ENCODE measurements at places on chromosomes 4 and X. TPM values are rescaled to one million over a fixed set of nuclear protein-coding genes. Genes with fewer than 3 reads are reported as not detected.

- H3K36me3 ChIP-seq = no peaks in the 10 kb centered on the region
- no peak for DNase-seq
- H3K27ac ChIP-seq = no peak overlapping the region
- H3K4me1 ChIP-seq = no peaks in the 10 kb centered on the region
- no peaks in the 10 kb centered on the region for H3K27me3 ChIP-seq
Measured at GRCh38 chrX:11462136-11462535, 168.9 kb downstream of the AMELX start.

The AKAP4 gene
- total RNA-seq = not detected

DNA sequence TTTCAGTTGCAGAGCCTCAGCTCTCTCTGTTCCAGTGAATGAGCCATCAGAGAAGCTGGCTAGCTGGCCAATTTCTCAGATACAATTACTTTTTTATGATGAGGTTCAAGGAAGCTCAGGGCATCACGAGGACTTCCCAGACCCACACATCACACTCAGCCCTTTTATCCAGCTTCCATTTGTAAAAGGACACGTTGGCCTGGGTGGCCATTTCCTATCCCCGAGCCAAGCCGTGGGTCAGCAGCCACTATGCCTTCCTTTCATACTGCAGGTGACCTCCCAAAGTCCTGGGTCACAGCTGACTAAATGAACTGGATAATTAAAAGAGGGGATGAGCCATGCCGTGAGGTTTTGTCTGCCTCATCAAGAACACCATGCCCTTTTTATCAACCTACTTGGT lies 236.9 kb upstream of the PPARGC1A start:
- H3K4me1 ChIP-seq = no peaks in the 10 kb centered on the region
- no peak overlapping the region for H3K27ac ChIP-seq
- no peak overlapping the region for H3K4me3 ChIP-seq
- H3K27me3 ChIP-seq = no peaks in the 10 kb centered on the region
- DNase-seq = no peak

- peak overlapping the region; percentile 66 for H3K27ac ChIP-seq
- DNase-seq = no peak
- peak overlapping the region; percentile 23 for H3K4me3 ChIP-seq
Measured at GRCh38 chr4:15479089-15479912, 9.6 kb downstream of the CC2D2A start.

The TMPRSS11E gene
- not detected for total RNA-seq

The TDO2 gene
- total RNA-seq = 5.0 TPM

DNA sequence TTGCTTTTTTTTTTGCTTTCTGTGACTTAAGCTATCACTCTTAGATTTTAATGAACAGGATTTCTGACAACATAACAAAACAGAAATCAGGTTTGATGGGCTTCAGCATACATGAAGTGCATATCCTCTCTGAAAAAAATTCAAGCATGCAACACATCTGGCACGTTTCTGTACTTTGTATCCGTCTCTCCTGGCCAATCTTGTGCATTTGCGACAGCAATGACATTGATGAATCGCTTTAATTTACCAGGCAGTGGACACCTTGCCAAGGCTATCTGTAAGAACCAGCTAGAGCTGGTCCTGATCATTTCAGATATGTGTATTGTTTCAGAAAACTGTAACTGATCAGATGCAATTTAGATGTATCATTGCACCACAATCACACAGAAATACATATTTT lies 93.3 kb downstream of the CCSER1 start:
- H3K4me1 ChIP-seq = no peaks in the 10 kb centered on the region
- H3K27ac ChIP-seq = no peak overlapping the region
- no peaks in the 10 kb centered on the region for H3K36me3 ChIP-seq
- H3K4me3 ChIP-seq = no peak overlapping the region
- no peaks in the 10 kb centered on the region for H3K27me3 ChIP-seq

DNA sequence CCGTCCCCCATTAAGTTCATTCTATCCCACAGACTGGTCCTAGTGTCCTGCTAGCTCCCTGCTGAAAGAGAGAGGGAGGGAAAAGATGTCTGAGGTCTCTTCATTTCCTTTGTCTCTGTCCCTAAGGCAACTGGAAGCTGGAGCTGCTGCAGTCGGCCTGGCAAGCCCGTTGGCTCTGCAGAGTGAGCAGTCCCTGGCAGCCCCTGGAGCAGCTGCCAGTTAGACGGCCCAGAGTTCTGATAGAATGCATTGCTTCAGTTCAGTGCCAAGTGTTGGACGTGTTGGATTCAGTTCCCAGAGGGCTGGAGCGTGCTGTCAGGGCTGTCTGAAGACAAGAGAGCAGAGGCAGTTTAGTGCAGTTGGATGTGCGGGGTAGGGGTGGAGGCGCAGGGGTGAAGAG lies 975 bp downstream of the KCNE5 start:
- H3K4me1 ChIP-seq = no peaks in the 10 kb centered on the region
- no peaks in the 10 kb centered on the region for H3K36me3 ChIP-seq
- no peak overlapping the region for H3K27ac ChIP-seq
- H3K27me3 ChIP-seq = no peaks in the 10 kb centered on the region
- no peak overlapping the region for H3K4me3 ChIP-seq

DNA sequence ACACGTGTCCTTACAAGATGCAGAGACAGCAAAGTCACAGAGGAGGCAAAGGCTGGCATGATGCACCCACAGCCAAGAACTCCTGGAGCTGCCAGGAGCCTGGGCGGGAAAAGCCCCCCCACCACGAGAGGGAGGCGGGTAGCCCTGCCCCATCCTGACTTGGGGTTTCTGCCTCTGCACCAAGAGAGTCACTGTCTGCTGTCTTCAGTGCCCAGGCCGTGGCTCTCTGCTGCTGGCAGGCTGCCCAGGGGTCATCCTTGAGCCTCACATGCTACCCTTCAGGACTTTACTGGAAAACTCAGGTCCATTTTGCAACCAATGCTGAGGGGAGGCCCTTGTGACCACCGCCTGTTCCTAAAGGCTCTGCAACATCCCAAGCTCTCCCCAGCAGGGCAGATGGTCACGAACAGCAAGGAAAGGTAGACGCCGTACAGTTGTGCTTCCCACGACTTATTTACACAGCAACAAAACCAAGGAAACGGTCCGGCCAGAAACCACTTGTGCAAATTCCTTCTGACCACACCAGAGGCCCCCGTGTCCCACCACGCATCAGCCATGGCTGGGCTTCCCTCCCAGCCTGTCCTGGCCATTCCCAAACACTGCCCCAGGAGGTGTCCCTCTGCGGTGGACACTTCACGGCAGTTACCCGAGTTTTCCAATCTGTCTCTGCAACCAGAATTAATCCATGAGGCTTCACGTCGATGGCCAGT lies 56.9 kb downstream of the ACOX3 start:
- no peaks in the 10 kb centered on the region for H3K36me3 ChIP-seq
- no peak overlapping the region for H3K27ac ChIP-seq

GRCh38 chrX:115373308-115373707 lies 83.8 kb downstream of the LUZP4 start:
- no peak overlapping the region for H3K4me3 ChIP-seq
- DNase-seq = no peak
- no peaks in the 10 kb centered on the region for H3K4me1 ChIP-seq
- H3K27me3 ChIP-seq = no peaks in the 10 kb centered on the region

DNA sequence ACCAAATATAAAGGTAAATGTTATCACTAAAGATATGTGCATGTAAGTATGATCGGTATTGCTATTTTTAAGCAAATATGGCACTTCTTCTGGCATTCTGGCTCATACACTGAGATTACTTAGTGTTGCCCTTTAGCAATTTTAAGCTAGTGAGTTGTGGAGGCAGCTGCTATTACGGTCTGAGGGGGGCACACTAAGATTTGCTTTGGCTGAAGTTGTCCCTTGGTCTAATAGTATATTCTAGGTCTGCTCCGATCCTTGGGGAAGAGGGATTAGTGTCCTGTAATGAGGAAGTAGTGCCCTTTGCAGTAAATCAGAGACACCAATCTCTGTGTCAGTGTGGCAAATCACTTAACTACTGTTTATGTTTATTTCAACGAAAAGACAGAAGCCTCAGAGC lies 196.5 kb upstream of the FTHL17 start:
- H3K27ac ChIP-seq = no peak overlapping the region
- H3K36me3 ChIP-seq = no peaks in the 10 kb centered on the region
- H3K4me1 ChIP-seq = no peaks in the 10 kb centered on the region
- DNase-seq = no peak
- no peak overlapping the region for H3K4me3 ChIP-seq
- no peaks in the 10 kb centered on the region for H3K27me3 ChIP-seq

The ARHGEF9 gene
- 39.6 TPM for total RNA-seq

GRCh38 chrX:72094894-72095293 lies 36.8 kb downstream of the RTL5 start:
- no peaks in the 10 kb centered on the region for H3K4me1 ChIP-seq
- no peak overlapping the region for H3K27ac ChIP-seq
- DNase-seq = no peak
- no peaks in the 10 kb centered on the region for H3K27me3 ChIP-seq

- no peak for DNase-seq
- no peak overlapping the region for H3K27ac ChIP-seq
- no peak overlapping the region for H3K4me3 ChIP-seq
Measured at GRCh38 chrX:69321006-69321655, 155.9 kb upstream of the PJA1 start.

The CTAG2 gene
- not detected for total RNA-seq

DNA sequence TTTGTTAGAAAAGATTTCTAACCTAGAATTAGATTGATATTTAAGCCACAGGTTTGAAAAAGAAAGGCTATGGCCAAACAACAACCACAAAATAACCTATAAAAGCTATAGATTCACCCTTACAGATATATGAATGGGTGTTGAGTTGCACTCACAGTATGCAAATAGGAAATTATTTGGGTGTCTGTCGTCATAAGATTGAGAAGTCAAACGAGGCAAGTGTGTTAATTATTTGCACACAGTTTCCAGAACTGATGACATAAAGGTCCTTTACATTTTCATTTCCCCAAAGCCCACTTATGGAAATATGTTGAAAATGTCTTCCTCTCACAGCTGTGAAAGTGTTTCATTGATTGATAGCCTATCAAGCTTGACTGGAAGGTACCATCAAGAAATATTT lies 101.2 kb upstream of the CXCL13 start:
- no peak overlapping the region for H3K27ac ChIP-seq
- H3K4me1 ChIP-seq = no peaks in the 10 kb centered on the region
- DNase-seq = no peak
- H3K36me3 ChIP-seq = no peaks in the 10 kb centered on the region
- no peaks in the 10 kb centered on the region for H3K27me3 ChIP-seq

DNA sequence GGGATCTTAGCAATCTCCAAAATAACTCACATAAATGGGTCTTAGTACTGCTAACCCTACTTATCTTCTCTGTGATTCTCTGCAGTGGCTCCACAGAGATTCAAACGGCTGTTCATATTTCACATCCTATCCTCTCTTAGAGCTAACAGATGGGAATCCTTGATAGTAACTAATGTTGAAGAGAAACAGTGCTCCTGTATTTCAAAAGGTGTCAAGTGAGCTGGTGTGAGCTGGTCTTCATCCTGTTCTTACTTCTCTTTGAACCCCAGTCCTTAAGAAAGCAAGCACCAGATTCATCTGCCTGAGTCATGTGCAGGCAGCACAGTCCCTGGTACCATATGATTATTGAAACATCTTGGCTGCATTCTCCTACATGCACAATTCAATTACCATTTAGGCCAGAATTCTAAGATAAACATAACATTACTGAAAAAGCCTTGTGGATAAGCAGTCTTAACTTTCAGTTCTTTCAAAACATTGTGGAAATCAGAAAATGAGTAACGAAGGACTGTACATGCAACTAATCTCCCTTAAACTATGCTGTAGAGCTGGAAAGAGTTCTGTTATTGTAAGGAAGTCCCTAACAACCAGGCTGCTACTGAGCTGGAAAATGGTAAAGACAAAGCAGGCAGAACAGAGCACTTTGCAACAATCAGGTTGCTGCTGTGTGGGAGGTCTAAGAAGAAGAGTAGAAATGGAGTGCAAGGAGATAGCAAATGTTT lies 153.1 kb downstream of the NPNT start:
- H3K27ac ChIP-seq = peak overlapping the region; percentile 1
- DNase-seq = no peak
- no peaks in the 10 kb centered on the region for H3K36me3 ChIP-seq
- H3K27me3 ChIP-seq = no peaks in the 10 kb centered on the region

GRCh38 chr4:3715855-3716630 lies 50.1 kb upstream of the ADRA2C start:
- no peaks in the 10 kb centered on the region for H3K27me3 ChIP-seq
- H3K4me1 ChIP-seq = no peaks in the 10 kb centered on the region
- no peak overlapping the region for H3K27ac ChIP-seq
- DNase-seq = no peak

The FHDC1 gene
- 6.6 TPM for total RNA-seq

DNA sequence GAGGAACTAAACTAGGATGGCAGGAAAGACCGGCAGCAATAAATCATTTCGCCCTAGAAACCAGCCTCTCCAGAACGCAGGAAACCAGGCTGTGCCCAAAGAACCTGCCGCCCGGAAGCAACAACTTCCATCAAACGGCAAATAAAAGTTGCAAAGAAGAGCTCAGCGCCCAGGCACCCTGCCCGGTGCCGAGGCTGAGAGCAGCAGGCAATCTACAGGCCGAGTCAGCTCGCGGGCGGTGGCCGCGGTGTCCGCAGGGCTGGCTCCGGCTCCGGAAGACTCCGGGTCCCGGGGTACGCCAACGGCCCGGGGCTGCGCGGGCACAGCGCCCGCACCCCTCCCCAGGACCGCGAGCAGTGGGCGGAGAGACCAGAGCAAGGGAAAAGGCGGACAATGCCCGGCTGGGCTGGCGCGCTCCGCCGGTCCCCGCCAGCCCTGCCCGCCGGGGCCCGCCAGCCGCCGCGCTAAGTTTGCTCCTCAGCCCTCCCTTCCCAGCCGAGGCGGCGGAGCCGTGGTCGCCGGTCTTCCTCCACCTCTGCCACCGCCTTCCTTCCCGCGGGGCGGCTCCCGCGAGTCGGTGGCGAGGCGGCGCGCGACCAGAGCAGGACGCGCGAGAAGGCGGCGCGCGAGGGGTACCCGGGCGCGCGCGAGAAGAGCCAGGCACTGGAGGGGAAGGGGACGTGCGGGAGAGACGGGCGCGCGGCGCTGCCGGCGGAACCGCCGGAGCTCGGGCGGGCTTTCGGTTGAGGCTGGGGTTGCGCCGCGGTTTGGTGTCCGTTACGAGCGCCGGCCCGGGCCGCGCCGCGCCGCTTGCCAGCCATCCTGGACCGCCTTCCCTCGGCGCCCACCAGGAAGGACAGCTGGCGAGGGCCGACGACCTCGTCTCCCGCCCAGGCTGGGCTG lies 733 bp downstream of the FRYL start:
- peak; percentile 82 for DNase-seq
- H3K4me1 ChIP-seq = peaks cover 33% of the 10 kb centered on the region
- H3K27me3 ChIP-seq = no peaks in the 10 kb centered on the region
- H3K4me3 ChIP-seq = peak overlapping the region; percentile 85

The PPP2R2C gene
- 0.27 TPM for total RNA-seq

- peak overlapping the region; percentile 14 for H3K4me3 ChIP-seq
- no peaks in the 10 kb centered on the region for H3K36me3 ChIP-seq
- H3K27me3 ChIP-seq = no peaks in the 10 kb centered on the region
- DNase-seq = no peak
- H3K4me1 ChIP-seq = no peaks in the 10 kb centered on the region
Measured at GRCh38 chrX:16771483-16772398, 14.5 kb upstream of the TXLNG start.

- no peak for DNase-seq
- H3K27ac ChIP-seq = no peak overlapping the region
- no peaks in the 10 kb centered on the region for H3K36me3 ChIP-seq
- H3K27me3 ChIP-seq = no peaks in the 10 kb centered on the region
- no peak overlapping the region for H3K4me3 ChIP-seq
- H3K4me1 ChIP-seq = no peaks in the 10 kb centered on the region
Measured at GRCh38 chrX:80578517-80579105, 158.4 kb downstream of the TENT5D start.

Measured in Peyer's patch (tissue), 4 donors.